Neural crest cell (in vitro differentiated cells): ENCODE measurements at places on chromosomes 5 and 9. TPM values are rescaled to one million over a fixed set of nuclear protein-coding genes. Genes with fewer than 3 reads are reported as not detected.
A peak's percentile ranks its signal among the peaks of the same experiment; 100 is the strongest.

GRCh38 chr5:80082281-80082680, 47.1 kb downstream of the THBS4 start:
- no peak for DNase-seq

GRCh38 chr9:120983259-120983837, 56.8 kb upstream of the TRAF1 start:
- DNase-seq, result no peak

DNA sequence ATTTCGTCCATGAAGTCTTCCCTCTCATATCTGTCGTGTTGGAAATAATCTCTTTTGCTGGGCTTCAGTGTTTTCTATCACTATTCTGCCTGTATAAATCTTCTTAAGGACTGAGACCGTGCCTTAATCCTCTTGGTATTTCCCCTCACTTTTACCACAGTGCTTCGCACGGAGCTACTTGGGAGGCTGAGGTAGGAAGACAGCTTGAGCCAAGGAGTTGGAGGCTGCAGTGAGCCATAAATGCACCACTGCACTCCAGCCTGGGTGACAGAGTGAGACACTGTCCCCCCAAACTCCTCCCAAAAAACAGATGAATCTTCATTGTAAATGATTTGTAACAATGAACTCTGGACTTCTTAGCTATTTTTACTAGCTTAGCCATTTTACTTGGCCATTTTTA, 57.8 kb downstream of the PHAX start:
- DNase-seq, result no peak

DNA sequence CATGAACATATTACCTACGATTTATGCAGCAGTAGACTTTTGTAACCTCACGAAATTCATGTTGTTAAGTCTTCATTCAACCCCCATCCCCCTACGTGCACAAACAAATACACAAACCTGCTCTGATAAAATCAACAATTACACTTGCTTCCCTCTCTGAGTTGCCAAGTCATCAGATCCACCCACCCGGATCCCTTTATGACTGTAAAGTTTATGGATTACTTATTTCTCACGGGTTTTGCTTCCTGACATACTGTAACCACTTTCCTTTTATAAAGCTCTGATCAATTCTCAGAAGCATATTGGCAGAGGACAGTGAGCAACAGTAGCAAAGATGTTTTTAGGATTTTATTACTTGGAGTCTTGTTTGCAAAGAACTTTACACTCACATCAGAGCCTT, 70.5 kb downstream of the MLLT3 start:
- no peak for DNase-seq

DNA sequence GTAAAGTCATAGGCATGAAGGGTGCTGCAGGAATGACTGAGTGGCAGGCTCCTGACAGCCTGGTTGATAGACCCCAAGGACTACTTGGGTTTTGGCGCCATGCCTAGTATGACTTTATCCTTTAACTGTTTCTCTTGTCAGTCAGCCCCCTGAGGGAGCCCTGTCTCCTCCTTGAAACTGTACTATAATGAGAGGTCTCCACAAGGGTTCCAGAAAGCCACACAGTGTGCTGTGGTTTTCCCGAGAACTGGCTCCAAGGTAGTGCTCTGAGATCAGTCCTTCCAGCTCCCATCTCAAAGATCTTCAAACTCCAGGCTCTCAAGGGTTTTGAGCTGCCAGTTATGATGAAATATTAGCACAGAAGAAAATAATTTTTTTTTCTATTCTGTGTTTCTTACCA, 26.7 kb upstream of the TNC start:
- no peak for DNase-seq

DNA sequence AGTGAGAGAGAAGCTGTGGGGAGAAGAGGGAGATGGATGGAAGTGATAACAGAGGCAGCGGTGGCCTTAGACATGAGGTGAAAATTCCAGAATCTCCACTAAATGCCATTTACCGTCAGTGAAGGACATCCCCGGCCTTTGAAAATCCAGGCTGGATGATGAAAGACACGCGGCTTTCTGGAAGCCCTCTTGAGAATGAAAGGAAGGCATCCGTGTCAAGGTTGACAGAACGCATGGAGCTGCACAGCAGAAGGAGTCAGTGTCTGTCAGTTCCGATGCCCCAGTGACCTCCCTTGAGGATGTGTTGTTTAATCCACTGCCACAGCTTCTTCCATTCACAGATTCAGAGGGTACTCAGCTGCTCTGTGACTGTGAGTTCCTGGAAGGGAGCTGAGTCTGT, 114.9 kb downstream of the ICE1 start:
- no peak for DNase-seq

DNA sequence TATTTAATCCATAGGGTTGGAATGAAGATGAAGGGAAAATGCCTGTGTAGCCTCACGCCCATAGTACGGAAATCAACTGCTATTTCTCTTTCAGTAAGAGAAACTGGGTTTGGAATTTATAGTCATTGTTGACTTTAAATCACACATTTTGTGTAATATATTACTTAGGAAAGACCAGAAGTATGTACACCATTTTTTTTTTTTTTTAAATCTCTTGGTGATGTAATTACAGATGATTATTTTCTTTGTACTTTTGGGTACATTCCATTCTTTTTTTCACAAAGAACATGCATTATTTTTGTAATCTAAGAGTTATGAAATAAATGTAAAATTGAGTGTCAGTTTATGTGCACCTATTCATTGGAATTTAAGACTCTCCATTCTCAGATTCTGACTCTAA, 45.7 kb downstream of the POC5 start:
- DNase-seq, result no peak

DNA sequence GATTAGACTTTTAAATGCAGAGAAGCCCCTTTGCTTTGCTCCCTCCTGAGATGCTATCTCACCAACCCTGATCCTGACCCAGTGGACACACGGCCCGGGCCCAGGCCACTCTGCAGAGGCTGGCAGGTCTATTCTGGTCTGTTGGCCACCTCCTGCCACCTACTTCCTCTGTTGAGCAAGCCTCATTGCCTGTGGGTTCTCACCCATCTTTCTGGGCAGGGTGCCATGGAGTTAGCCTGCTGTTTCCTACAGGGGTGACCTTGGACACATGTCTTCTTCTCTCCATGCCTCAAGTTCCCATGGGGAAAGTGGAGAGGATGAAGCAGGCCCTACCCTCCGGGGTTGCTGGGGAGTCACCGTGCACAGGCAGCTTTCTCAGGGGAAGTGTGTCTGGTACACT, 266.2 kb upstream of the IRX1 start:
- DNase-seq, result no peak

DNA sequence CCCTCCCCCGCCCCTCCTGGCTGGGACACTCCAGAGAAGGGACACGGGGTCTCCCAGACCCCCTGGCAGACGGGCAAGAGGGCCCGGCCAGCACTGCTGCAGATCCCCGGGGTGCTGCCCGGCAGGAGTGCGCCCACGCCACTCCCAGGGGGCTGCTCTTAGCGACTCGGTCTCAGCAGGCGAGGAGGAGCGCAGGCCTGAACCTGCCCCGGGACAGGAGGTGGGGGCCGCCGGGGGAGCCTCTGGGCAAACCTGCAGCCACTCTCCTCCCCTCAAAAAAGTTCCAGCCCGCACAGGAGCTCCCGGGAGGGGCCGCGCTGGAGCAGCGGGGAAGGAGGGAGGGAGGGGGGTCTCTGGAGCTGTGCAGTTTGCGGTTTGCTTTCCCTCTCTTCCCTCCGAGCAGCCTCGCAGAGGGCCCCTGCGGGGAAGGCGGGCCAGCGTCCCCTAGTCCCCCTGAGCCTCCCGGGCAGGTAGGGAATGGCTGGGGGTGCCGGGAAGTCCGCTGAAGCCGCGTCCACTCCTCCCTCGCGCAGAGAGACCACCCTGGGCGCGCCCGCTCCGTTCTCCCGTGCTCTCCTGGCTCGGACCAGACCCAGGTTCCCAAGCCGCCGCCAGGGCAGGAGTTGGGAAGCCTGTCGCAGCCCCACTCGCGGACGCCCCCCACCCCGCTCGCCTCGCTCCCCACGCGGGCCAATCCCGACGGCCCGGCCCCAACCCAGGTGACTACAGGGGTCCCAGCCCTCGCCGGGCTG, 44.2 kb downstream of the NACC2 start:
- DNase-seq, result peak; percentile 28

- DNase-seq, result no peak
Measured at GRCh38 chr9:111036946-111037345, 1.3 kb downstream of the LPAR1 start.

GRCh38 chr5:17808566-17808965, 174.3 kb downstream of the TAF11L14 start:
- DNase-seq, result no peak

DNA sequence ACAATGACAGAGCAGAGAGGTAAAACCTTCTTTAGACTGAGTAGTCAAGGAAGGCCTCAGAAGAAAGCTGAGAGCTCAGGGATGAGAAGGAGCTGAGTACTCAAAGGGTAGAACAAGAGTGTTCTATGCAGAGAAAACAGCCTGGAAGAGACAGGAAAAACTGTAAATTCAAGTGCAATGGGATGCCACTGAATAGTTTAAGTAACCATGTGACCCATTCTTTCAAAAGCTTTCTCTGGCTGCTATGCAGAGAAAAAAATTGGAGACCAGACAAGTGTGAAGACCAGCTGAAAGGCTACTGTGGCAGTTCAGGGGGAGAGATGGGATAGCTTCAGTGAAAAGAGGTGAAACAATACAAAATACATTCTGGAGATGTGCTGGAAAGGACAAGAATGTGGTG, 61.3 kb upstream of the RNF38 start:
- DNase-seq, result no peak

DNA sequence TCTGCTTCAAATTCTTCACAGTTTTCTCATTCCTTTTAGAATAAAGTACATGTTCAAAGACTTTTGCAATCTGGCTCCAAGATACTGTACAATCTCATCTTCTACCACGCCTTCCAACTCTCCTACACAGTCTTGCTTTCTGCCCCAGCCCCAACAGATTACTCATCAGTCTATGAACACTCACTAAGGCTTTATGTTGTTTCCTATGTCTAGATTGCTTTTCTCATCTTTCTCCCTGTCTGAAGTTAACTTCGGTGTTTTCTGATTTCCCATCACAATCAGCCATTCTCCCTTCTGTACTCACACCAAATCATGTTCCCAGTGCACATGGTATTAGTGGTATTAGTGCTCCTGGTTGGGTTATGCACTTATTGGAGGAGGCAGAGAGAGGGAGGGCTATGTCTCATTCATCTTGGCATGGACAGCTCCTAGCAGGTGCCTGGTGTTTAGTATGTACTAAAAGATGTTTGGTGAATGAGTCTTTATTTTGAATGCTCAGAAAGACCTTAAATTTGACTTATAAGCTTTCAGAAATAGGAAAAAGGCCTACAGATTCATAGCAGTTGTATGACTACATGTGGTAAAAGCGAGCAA, 44.0 kb upstream of the ZNF608 start:
- no peak for DNase-seq

GRCh38 chr9:34463098-34463900, 4.7 kb downstream of the DNAI1 start:
- DNase-seq, result no peak

DNA sequence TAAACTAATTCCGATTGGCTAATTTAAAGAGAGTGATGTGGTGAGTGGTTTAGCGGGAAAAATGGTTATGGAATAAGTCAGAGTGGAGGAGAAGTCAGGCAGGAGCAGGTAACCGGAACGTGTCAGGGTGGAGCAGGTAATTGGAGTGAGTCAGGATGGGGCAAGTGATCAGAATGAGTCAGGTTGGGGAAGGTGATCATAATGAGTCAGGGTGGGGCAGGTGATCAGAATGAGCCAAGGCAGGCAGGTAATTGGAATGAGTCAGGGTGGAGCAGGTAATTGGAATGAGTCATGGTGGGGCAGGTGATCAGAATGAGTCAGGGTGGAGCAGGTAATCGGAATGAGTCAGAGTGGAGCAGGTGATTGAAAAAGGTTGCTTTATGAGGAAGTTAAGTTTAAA, 101.4 kb downstream of the TMEM167A start:
- DNase-seq, result no peak

DNA sequence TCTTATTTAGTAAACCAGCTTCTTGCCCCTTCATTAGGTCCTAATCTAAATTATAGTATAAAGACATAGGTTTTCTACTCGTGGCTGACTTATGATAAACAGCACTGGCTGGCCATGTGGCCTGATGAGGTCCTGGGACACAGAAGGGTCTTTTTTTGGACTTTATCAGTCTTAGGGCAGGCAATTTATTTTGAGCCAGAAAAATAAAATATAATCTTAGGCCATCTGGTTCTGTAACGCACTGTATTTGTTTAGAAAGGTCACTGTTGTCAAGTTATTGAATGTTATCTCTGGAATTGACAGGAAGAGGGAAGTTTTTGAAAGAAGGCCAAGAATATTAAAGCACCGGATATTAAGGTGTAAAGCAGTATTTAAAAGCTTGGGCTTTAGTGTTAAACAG, 53.9 kb downstream of the RFX3 start:
- DNase-seq, result no peak

DNA sequence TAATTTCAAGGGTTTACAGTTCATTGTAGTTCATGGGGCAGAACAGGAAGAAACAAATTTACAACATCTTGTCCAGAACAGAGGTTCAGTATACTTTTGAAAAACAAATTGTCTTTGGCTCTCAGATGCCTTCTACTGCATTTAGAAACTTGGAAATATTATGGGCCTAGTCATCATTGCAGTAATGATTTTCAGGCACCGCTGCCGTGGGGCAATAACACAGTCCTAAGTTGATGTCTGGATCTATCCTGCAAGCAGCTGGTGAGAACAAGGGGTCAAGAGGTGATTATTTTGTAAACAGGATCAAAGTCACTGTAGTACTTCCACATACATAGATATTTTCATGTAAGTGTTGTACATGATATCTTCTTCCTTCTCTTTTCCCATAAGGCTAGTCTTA, 82.5 kb upstream of the CAST start:
- no peak for DNase-seq

DNA sequence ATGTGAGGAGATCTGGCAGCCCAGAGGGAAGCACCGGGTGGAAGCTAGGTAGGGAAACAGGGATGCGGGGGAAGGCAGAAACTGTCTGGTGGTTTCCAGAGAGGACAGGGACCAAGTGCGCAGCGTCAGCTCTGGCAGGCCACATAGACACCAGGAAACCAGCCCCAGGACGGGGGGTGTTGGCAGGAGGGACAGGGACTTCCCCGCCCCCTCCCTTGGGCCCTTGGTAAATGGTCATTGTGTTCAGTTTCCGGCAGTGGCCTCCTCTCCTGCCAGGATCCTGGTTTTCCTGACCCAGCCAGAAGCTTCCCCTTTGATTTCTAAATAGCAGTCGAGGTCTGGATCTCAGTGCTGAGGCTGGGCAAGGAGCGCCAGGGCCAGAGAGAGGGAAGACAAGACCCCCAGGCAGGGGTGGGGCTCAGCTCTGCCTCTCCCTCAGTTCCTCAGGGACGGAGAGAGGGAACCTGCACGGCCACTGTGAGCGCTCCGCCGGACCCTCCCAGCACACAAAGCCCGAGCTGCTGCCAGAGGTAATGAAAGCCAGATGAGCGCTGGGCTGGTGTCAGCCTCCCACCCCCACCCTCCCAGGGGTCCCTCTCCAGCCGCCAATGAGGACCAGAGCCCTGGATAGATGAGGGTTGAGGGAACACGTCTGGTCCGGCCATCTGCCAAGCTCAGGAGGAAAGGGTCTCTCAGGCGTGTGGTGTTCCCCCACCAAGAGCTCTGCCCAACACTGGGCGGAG, 1.8 kb downstream of the RALGDS start:
- no peak for DNase-seq

GRCh38 chr9:132857031-132857430, 21.1 kb downstream of the AK8 start:
- no peak for DNase-seq

SPINK5 gene
- total RNA-seq, result 10.6 and 12.9 TPM in 2 replicates

ALDH1A1 gene
- total RNA-seq, result 0.14 TPM in 2 replicates

SMIM15 gene
- 54.7 and 64.1 TPM in 2 replicates for total RNA-seq

TERT gene
- total RNA-seq, result 2.9 and 5.6 TPM in 2 replicates

RNF130 gene
- total RNA-seq, result 113 and 116 TPM in 2 replicates

ZNF483 gene
- total RNA-seq, result 26.0 and 28.7 TPM in 2 replicates

OGN gene
- not detected in 2 replicates for total RNA-seq
